Stimulated activated CD8-positive, alpha-beta memory T cell treated with anti-CD3 and anti-CD28 coated beads, Interleukin-12 subunit alpha, Interleukin-12 subunit beta, amount 100 ng/mL, for 4 hours (primary cell): ENCODE measurements at places on chromosomes 2 and 18.

- no peak for DNase-seq
These were observed 179.7 kb downstream of the ICOS start for GRCh38 chr2:204116159-204116792.

DNA sequence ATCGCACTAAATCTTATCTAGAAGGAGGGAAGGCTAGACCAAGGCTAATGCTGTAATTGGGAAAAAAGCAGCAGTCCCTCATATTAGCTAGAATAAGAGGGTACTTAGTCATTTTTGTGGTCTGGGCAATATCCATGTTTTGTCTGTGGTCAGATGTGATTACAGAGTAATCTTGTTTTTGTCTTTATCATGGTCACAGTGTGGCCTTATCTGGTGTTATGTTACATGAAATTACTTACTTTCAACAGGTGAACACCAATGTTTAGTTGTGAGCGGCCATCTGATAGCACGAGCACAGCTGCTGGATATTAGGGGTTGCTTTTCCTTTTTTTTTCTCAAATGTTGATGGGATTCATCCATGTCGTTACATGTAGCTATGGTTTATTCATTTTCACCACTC is 23.7 kb upstream of the PLEKHM3 start:
- DNase-seq = no peak

GRCh38 chr2:178530625-178531142 is 50.4 kb downstream of the PLEKHA3 start:
- DNase-seq = no peak

DNA sequence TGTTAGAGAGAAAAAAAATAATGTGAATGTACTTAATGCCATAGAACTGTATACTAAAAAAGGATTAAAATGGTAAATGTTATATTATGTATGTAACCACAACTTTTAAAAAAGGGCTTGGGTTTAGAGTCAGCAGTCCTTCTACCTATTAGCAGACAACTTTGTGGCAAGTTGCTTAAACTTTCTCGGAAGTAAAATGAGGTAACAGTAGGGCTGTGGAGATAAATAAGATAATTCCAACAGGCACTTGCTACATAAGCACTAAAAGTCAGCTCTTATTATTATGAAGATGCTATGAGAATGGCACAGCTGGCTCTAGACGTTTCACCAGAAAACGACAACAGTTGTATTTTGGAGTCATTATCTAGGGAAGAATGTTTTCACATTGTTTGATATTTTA is 31.3 kb downstream of the AAK1 start:
- no peak for DNase-seq

DNA sequence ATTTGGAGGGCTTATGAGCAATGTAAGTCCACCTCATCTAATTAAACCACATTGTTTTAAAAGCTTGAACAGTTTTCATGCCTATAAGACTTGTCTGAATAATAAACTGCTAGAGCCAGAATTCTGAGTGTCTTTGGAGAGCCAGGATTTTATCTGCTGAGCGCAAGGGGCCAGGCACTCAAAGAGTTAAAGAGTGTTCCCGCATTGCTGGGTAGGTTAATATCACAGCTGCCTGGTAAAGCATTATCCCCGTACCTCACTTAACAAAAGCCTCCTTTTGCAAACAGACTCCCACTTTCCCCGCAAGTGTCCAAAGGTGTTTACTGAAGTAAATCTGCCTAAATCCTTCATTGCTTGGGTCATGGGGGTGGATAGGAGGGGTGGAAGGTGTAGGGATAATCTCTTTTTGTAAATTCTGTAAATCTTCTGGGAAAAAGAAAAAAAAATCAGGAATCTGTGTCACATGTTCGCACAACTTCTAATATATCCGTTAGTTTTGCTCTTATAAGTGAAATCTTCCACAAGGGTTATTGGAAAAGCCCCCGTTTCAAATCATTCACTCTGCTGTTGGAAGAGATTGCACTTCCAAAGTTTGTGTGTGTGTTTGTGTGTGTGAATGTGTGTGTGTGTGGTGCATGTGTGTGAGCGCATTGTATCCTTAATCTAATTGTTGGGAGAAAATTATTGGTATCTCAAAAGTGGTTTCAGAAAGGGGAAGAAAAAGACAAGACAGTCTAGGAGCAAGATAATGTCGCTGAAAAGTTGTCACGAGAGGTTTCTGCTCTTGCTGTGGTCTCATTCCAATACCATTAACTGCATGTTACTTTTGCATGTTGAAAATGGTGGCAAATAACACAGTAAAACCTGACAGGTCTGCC is 10.7 kb downstream of the ZEB2 start:
- no peak for DNase-seq

- DNase-seq = no peak
These were observed 87.2 kb downstream of the PHLPP1 start for GRCh38 chr18:62802523-62802922.

- DNase-seq = no peak
These were observed 218.9 kb downstream of the NDUFA10 start for GRCh38 chr2:239806276-239806675.

- no peak for DNase-seq
These were observed 77.9 kb downstream of the DTNA start for GRCh38 chr18:34787931-34788532.
